ENCODE measurements at places on chromosomes 7 and 10.

GRCh38 chr10:122990278-122990677 is 10.1 kb downstream of the PSTK start:
- no peak for DNase-seq

DNA sequence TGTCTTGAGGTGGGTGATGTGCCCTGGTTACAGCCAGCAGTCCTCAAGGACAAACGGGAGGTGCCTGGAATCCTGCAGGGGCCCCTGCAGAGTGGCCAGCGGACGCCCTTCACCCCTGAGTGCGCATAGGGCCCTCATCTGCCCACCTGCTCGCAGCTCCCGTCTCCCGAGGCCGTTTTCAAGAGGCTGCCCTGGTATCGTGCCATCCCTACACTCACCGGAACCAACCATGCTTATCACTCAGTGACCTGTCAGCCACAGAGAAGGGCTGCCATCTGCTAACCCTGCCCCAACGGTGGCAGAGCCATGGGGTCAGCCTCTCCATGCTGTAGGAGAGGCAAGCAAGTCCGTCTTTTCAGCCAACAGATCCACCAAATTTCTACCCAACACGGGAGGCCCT is 122.0 kb downstream of the FAM53B start:
- DNase-seq, result no peak

DNA sequence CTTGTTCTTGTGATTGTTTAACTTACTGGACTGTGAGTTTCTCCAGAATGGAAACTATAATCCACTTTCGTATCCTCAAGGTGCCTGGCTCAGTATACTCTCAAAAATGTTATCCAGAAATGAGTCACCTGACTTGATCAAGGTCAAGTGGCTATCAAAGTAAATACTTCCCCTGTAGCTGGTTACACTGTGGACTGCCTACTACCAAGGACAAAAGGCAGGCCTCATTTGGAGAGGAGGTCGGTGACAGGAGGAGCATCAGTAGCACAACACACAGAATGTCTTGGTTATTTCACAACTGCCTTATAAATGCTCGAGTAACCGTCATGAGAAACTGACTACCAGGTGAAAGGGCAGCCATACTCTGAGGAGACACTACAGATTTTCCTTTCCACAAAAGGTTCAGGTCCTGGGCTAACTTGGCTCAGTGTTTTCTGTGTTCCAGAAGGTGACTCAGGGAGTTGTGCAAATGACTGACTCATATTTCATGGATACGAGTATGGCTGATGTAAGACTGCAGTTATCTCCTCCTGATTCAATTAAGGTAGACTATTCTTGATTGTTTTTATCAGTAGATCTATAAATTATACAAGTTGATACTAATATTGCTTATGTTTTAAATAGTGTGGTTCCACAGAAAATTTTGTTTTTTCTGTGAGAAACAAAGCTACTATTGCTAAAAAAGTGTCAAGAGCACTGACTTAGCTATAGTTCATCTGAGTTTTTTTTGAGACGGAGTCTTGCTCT is 4.2 kb upstream of the CCNY start:
- DNase-seq, result no peak

DNA sequence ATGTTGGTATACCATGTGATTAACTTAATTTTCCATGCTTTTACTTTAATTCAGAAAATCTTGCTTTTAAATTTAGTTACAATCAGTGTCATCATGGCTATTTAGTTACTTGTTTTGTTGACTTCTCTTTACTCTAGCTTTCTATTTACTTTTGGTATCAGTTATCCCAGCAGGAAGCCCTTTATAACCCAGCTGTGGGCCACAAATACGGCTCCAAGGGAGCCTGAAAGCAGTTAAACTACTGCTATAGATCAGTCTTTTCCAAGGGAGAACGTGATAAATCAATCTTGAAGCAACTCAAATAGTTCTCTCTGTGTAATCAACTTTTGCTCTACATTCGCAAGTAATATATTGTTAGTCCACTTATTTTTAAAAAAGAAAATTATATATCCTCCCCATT is 287.4 kb downstream of the CACNA2D1 start:
- DNase-seq, result no peak

DNA sequence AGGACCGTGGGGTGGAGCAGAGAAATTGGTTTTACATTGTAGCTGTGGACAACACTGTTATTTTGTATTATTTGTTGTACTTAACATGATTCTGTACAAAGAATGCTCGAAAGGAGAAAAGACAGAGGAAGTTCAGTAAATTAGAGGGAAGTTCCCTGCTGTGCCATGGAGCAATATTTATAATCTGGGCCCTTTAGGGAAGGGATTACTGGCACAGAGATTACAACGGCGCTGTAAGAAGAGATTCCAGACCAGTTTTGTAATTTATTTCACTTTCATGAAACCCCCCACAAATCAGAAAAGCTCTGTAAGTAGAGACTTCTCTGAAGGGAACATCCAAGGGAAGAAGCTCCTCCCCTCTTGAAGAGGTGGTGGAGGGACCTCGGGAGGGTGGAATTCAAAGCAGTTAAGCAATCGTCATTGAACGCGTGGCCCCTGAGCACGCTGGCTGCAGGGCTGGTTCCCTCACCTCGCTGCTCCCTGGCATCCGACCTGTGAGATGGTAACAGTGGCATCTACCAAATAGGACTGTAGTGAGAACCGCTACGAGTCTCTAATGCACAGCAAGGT is 113.5 kb downstream of the KLF6 start:
- DNase-seq, result no peak

GRCh38 chr10:13180788-13181187 is 19.4 kb downstream of the MCM10 start:
- no peak for DNase-seq

- DNase-seq, result no peak
Measured at GRCh38 chr10:99659868-99660366, 608 bp downstream of the ENTPD7 start.

DNA sequence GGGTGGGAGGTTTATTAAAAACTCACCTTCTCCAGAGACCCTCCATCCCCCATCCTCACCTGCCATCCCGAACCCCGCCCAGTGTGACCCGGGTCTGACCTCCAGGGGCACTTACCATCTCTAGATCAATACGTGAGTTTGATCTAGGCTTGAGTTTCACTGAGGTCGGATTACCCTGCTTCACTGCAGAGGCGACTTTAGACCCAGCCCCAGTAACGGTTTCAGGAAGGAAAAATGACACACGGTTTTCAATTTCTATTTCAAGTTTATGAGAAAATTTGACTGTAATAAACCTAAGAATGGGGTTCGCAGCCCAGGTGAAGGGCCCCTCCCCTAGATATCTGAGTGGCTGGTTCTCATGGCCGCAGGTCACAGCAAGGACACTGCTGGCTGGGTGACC is 33.1 kb downstream of the RCC1L start:
- no peak for DNase-seq

DNA sequence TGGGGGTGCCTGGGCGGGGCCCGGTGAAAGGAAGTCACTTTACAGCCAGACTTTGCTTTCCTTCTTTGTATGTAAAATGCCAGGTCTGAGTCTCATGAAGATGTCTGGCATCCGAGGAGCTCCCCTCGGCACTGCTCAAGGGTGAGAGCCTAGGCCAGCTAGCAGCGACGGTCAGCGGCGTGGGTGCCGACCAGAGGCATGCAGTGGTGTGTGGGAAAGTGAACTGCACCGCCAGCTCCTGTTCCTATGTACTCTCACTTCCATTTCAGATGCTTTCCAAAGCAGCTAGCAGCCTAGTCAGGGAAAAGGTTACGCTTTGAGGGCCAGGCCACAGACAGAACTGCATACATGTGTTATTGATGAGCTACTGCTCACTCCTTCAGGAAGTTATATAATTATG is 172.8 kb downstream of the ZMYND11 start:
- DNase-seq, result no peak

DNA sequence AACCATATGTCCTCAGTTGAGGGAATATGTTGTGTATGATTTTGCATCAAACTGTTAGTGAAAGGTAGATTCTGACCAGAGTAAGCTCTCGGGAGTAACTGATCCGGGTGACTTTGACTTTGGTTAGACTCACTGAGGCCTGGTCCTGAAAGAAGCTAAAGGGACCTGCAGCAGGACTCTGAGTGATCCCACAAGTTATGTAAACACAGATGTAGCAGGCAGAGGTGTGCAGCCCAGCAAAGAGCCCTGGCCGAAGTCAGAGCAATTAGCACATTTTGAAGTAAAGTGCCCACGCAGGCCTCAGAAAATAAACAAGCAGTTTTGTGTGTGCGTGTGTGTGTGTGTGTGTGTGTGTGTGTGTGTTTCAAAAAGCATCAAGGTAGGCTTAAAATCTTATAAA is 245.6 kb upstream of the FERD3L start:
- DNase-seq, result no peak

- no peak for DNase-seq
Measured at GRCh38 chr10:60747817-60748469, 30.3 kb upstream of the CDK1 start.

DNA sequence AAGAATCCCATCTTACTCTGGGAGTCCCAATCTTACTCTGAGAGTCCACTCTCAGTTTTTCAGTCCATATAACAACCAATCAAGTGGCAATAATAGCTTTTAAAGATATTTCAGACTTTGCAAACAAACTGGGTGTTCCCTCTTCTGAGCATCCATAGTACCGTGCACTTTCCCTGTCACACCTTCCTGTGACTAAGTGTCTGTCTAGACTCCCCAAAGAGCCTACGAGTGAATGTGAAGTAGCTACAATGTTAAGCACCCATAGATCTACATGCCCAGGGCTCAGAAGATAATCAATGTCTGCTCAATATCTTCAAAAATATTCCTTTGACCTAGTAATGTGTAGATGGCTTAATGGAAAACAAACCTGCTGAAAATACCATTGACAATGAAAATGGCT is 95.6 kb upstream of the ASAH2 start:
- no peak for DNase-seq

DNA sequence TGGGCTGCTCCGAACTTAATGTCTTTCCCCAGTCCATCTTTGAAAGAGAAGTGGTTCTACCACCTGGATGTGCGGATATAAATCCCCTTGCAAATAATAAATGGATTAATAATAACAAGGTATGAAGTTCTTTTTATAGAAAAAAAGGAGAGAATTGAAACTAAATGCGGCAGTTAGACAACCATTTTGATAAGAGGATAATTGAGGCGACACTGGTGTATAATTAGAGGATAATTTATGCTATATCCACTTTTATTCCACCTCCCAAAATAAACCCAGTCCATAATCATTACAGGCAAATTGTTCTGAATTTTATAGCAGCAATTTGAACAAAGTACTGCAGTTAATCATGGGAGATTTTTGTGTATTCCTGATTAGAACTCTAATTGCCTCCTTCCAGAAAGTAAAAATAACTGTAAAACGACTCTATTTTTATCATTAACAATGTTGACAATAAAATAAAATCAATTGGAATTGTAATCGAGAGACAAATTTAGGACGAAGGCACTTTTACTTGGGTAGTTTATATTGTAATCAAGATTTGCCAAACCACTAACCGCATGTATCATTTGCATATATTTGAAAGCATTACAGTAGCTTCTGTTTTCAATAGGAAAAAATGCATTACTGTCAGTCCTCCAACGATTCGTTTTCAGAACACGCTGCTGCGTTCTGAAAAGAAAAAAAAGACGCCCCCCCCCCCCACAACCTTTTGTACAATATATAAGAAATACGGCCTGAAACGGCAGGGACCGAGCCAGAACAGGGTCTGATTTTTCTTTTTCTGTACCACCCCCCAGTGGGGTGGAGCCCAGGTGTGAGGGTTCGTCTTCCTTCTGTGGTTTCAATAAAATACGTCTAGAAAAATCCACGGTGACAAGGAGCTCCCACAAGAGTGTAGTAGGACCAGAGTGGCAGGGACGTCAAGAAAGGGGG is 838 bp upstream of the DLX6 start:
- DNase-seq, result no peak

DNA sequence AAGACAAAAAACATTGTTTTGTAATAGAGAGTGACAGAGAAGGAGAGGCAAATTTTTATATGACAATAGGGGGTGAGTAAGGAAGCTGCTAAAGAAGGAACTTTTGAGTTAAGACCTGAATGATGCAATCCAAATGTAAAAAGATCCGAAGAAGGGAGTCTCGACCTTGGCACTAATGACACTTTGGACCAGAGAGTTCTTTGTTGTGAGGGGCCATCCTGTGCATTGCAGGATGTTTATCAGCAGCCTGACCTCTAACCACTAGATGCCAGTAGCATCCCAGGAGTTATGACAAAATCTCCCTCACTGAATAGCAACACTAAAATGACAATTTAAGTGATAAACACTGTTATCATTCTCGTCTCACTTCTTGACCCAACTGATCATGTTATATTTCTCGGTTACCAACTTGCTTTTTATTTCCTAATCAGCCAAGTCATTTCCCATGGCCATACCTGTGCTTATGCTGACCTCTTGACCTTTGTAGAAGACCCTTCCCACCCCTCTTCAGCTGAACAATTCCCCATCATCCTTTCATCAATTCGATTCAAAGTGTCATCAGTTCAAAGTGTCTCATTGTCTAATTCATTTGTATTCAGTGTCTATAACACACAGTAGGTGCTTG is 30.0 kb downstream of the DGKI start:
- DNase-seq, result no peak

DNA sequence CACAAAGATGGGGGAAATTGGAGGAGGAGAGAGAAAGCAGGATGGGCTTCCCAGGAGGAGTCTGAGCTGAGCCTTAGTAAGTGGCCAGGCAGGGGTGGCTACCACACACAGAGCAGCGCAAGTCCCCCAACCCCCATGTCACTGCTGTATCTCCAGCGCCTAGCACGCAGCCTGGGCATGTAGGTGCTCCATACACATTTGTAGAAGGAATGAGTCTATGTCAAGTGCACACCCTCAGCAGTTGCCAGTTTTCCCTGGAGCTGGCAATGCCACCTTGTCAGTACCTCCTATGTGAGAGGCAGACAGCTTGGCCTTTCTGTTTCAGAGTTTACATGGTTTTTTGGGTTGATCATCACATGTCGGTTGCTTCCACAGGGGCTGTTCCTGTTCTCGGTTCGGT is 116.1 kb downstream of the CLEC2L start:
- DNase-seq, result no peak

DNA sequence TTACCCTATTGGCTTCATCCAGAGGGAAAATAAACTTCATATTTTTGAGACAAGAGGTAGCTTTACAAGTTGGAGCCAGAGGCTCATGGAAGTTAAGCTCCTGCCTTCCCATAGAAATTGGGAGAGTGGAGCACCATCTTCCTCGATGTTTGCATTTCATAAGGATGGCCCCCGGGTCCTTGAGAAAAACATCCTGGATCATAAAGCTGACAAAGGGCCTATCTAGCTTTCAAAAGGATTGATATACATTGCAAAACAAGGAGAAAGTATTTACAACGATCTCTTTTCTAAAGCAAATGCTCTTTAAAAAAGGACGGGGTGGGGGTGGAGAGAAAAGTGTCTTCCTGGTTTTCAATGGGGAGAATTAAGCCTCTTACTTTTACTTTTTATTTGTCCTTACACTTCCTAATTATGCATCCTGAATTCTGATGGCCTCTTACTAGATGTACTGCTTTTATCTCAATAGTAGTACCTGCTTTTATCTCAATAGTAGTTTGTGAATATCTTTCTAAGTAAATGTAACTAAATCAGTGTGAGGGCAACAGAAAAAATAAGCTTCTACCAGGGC is 65.6 kb downstream of the PTPRZ1 start:
- DNase-seq, result no peak

- DNase-seq, result no peak
Measured at GRCh38 chr7:50416527-50417182, 33.5 kb downstream of the FIGNL1 start.

GRCh38 chr7:137891016-137891655 is 44.4 kb upstream of the DGKI start:
- no peak for DNase-seq

All from T-helper 22 cell (primary cell).